ENCODE measurements at places on chromosomes 4 and X.

- DNase-seq = no peak
Measured at GRCh38 chrX:105328773-105329172, 108.3 kb upstream of the TEX13A start.

DNA sequence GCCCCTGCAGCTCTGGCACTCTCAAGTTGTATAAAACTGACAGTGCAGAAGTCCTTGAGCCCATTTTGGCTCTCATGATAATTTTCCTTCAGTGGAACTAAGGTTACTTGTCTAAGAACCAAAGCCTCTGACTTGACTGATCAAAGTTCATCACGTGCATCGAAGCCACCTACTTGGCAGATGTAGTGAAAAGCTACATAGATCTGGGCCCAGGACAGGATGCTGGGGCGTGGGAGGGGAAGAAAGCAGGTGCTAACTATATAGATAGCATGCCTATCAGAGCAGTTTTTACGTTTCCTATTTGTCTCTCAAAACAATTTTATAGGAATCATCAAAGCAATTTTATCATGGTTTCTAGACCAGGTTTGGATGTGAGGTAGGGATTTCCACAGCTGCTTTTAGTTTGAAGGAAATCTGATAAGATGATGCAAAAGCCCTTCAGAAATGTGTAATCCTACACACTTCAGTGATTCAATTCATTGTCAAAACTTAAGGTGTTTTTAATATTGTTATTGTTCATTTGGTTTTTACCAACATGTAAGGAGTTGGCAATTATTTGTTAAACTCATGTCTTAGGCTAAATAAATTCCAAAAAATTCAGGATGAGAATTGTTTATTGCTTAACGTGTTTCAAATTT is 1.2 kb upstream of the CD40LG start:
- DNase-seq = no peak

GRCh38 chr4:86521373-86521969 is 72.6 kb upstream of the PTPN13 start:
- no peak for DNase-seq

GRCh38 chr4:10117359-10118047 is 904 bp upstream of the WDR1 start:
- peak; percentile 42 for DNase-seq

DNA sequence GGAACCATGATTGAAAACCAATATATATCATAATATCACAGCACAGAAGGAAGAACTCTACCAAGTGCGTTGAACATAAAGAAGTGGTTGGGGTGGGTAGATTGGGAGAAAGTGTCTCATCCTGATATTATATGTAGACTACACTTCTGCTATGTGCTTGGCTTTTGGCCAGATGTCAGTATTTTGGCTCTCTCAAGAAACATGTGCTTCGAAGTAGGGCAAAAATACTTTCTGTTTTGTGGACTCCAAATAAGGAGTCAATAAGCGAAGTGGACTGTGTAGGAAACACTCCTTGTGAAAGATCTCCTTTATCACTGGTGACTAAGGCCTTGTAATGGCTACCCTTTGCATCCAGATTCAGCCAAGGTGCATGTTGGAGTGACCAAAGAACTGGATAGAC is 7.8 kb upstream of the HPSE start:
- no peak for DNase-seq

DNA sequence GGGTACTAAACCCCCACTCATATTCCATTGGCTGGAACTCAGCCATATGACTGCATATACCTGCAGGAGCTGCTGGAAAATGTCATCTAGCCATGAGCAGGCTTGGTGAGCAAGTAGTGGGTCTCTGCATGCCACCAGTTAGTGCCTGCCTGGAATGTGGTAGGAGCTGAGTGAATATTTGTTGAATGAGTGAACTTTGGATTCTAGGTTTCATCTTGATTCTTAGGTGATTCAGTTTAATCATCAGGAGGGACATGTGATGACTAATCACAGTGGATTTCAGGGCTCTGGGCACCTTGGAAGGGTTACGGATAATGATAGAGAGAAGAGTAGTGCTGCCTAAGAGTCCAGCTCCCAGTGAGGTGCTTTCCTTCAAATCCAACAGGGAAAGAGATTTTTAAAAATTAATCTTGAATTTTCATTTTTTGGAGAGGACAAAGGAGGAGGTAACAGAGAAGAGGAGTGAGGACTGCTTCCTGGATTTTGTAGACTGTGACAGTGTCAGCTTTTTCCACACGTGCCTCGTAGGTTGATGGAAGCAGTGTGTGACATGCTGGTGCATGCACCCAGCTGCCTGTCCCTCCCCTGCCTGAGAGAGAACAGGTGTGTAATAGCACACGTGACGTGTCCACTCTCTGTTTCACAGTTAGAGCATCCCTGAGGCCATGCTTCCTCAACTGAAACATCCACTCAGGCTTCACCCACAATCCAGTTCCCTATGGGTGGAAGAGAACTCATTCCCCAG is 30.4 kb downstream of the NHS start:
- no peak for DNase-seq

GRCh38 chrX:81195712-81196111 is 6.0 kb downstream of the HMGN5 start:
- DNase-seq = peak; percentile 62

DNA sequence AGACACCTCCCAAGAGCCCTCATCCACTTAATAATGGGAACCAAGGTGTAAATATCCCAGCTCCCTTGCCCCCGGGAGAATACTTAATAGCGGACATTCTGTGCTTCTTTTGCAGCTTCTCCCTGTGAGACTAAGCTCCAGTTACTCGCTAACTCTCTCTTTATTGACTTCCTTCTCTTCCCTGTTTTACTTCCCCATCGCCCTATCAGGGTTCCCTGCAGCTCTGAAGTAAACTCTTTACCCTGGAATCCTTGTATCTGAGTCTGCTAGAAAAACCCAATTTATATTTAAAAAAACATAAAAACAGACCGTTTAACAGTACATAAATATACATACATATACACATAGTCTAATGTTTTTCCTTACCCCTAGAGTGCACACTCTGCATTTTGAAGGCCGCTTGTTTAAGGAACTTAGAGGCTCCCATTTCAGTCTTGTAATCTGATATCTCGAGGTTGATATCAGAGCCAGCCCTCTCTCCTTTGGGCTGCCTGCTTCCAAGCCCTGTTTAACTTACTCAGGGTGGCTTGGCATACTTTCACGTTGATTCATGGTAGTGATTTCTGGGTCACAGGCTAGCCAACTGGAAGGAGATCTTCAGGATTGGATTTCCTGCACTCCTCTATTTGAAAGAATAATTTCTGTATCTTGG is 177.4 kb upstream of the SCML1 start:
- DNase-seq = no peak

- no peak for DNase-seq
Measured at GRCh38 chr4:3263876-3264193, 14.9 kb downstream of the MSANTD1 start.

DNA sequence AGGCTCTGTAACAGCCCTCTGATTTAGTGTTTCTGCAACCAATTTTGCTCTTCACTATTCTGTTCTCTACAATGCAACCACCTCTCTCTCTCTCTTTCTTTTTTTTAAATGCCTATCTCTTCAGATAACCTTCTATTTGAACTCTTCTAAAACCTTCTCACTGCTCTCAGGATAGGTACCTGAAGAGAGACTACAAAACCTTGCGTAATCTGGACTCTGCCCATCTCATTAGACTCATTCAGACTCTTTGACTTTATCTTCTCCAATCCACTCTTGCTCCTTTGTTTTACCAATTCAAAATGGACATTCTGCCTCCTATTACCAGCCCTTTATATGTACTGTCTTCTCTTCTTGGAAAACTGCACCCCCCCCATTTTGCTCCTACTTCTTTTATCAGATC is 291.6 kb downstream of the CAMK2D start:
- no peak for DNase-seq

DNA sequence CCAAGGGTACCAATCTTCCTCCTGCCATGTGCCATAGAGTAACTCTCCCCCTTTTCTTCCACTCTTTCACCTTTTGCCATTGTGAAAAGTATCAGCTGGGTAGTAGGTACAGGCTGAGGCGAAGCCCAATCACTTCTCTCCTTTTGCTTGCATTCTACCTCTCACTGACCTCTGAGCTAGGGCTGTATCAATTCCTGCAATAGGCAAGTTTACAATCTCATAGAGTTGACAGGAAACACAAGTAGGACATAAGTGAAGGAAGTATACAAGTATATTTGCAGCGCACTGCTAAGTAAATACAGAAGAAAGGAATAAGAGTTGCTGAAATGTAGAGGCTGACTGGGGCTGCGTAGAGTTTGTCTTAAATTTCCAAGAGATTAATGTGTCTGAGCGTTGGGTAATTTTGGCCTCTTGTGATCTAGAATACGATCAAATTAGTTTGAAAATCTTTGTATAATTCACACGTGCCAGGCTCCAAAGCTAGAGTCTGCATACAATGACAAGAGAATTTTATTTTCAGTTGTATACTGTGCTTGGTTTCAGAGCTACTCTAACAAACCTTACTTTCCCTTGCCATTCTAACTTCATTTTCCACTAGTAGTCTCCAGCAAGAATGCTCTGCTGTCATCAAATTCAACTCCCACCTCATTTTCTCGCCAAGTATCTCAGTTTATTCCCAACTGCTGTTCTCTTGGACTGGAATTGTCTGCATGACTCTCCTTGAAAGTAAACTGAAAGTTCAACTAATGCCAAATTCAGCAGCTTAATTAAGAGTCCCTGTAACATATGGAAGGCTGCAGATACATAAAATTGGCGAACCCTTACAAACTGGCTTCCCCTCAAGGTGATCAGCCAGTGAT is 90.3 kb downstream of the ATP11C start:
- peak; percentile 14 for DNase-seq

DNA sequence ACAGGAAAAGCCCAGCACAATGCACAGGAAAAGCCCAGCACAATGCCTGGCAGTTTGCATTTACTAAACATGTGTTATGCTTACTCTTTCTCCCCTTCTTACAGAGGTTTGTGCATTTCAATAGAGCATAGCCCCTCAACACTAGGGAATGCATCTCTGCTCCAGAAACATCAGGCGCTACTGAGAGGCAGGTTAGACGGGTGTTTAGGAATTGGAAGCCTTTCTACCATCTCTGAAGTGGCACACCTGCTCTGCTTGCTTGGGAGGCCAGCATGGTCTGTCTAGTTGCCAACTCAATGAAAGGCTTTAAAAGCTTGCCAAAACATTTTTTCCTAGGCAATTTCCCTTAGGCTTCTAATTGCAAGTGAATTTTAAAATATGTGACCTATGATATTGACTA is 55.7 kb downstream of the GRID2 start:
- peak; percentile 67 for DNase-seq

DNA sequence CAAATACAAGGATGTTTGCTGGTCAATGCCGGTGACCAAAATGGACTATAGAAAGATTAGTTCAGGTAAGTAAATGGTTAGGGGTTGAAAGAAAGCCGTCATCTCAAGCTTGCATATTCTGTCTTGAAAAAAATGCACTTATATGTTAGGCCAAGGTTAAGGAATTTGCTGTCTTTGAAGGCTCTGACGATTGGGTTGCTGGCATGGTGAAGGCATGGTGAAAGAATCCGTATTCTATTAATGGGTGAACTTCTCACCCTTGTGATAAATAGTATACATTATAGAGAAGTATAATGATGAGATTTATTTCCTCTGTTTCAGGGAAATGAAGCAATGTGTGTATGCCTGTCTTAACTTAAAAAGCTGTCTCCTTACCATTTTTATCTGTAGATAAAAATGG is 132.6 kb downstream of the ADGRL3 start:
- no peak for DNase-seq

- DNase-seq = no peak
Measured at GRCh38 chr4:120009731-120010130, 56.9 kb downstream of the MAD2L1 start.

DNA sequence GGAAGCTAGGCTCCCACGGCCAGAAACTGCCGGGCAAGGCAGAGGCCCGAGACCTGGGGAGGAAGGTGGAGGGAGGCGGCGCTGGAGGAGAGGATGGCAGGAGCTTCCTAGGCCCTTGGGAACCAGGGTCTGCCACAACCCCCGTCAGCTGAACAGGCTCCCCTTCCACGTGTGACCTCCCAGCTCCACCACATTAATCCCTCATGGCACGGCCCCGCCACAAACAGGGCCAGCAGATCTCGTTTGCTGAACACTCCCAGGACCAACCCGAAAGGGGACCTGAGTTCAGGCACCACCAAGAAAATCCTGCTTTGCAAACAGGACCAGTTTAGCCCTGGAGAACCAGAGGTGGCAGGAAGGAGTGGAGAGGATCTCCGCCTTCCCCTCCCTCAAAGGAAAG is 62.7 kb downstream of the FHDC1 start:
- DNase-seq = no peak

DNA sequence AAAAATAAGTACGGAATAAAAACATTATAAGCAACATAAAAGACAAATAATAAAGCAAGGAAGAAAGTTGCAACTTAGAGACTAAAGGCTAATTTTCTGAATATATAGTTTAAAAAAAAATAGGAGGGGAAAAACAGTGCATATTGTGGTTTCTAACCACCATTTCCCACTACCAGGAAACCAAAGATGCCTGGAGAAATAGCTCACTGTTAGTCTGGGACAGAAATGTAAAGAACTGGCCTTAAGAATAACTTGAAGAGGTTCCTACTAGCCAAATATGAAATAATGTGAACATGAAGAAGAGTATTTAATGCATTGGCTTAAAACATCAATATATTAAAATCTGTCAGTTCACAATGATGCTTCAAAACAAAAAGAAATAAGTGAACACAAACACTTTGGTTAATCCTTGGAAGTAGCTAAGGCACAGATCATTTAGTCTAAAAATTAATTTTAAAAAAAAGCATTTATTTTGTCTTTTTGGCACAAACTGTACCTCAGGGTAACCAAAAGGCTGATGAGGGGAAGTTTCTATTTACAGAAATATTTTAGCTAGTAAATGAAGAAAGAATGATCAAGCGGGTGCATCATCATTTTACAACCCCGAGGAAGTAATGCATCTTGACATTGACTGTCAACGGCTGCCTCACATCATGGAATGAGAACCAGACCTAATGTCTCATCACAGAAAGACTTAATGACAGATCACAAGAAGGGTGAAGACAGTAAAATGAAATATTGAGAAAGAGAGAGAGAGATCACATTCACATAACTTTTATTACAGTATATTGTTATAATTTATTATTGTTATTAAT is 297.2 kb upstream of the LDB2 start:
- no peak for DNase-seq

DNA sequence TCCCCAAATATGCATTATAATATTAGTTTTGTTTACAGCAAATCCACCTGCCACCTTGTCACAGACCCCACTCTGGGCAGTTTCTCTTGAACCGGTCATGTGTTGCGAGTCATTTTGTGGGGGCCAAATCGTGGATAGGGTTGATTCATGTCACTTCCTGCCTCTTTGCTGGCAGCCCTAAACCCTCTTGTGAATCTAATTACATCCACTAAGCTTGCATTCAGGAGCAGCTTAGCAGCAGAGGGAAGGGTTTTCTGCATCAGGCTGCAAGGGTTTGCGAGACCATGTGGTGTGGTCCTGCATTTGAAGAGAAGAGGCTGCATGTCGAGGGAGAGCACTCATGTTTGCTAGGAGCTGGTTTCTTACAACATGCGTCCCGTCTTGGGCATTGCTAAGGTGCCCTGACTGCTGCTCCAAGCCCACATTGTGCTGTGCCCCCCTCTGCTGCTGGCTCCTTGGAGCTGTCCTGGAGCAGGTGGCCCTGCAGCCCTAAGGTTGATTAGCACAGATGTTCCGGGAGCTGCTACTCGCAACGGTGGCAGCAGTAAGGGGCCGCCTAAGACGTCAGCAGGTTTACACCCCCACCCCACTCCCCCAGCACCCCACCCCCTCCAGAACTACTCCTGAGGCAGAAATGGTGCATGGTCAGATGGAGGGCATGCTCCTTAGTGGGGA is 88.9 kb upstream of the CLDN34 start:
- no peak for DNase-seq

GRCh38 chr4:3114377-3114776 is 39.9 kb downstream of the HTT start:
- no peak for DNase-seq

- no peak for DNase-seq
Measured at GRCh38 chrX:133586443-133586842, 171.2 kb upstream of the GPC4 start.
